ENCODE measurements at places on chromosomes 3 and 15.

DNA sequence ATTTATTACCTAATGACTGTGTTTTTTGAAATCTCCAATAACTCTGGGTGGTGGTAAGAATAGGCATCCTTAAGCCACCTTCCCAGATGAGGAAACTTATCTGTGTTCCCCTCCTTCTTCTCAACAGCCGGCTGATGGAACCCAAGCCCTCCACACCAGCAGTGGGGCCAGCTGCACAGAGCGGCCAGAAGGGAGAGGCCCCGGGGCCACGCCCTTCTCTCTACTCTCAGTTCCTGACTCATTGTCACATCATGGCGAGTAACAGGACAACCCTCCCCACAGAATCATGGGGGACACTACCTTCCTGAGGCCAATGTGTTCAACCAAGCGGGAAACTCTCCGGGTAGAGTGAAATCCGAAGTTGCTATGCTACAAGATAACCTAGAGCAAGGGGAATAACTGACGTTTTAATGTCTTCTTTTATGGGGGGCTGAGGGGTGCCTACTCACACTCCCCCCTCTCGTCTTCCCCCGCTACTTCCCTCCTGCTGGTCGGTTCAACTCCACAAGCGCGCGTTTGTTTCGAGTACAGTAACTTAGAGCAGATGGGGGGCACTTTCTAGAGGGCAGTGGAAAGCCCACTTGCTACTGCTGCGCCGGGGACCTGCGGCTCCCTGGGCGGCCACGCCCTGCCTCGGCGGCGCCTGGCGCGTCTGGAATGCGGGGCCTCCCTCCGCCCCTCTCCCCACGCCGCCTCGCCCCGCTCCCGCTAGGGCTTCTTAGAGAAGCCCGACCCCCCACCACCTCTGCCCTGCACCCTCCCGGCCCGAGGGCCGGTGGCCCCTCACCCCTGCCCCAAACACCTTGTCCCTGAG is 621 bp downstream of the ANXA2 start:
- peak; percentile 85 for DNase-seq

GRCh38 chr3:37338500-37338899 is 164.1 kb upstream of the LRRFIP2 start:
- DNase-seq = no peak

DNA sequence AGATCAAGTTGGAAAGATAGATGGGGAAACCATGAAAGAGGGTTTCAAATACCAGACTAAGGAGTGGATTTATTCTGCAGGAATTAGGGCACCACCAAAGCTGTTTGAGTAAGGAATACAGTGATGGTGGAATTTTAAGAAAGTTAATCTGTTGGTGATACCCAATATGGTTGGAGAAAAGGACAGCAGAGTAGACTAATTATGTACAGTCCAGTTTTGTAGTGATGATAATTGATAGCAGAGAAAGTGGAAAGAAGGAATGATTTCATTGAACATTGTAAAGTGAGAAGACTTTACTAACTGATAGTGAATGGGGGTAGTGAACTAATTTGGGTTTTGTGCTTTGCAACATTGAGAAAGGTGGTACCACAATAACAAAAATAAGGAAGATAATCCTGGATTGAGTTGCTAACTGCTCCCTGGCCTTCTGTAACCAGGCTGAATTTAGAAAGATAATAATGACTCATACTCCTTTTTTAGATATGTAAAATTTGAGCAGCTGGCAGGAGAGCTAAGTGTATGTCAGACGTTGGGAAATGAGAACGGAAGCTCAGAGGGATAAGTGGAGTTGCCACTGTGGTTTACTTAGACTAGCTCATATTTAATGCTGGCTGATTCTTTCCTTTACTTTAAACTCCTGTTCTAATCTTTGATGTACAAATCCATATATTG is 16.9 kb downstream of the TCAIM start:
- no peak for DNase-seq

GRCh38 chr15:29266052-29266582 is 3.5 kb downstream of the NSMCE3 start:
- no peak for DNase-seq

DNA sequence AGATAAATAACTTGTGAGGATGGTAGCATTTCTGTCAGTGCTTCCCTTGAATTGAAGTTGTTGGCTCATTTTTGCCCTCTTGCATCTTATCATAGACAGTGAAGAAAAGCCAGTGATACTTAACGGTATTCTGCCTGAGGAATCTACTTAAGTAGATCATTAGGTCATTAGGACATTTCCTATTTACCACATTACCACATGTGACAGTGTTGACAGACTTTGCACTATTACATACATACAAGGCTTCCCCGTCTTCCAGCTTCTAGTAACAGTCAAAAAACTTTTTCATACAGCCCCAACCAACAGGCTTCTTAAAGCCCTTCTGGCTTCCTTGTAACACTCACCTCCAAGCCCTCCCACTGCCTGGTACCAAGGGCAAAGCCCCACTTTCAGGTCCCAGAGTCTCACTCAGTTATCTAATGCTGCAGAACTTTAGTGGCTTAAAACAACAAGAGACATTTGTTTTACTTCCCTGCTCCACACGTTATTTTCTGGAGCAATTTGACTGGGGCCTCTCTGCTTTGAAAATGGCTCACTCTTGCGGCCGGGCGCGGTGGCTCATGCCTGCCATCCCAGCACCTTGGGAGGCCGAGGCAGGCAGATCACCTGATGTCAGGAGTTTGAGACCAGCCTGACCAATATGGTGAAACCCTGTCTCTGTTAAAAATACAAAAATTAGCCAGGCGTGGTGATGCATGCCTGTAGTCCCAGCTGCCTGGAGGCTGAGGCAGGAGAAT is 40.0 kb downstream of the ASB7 start:
- no peak for DNase-seq

DNA sequence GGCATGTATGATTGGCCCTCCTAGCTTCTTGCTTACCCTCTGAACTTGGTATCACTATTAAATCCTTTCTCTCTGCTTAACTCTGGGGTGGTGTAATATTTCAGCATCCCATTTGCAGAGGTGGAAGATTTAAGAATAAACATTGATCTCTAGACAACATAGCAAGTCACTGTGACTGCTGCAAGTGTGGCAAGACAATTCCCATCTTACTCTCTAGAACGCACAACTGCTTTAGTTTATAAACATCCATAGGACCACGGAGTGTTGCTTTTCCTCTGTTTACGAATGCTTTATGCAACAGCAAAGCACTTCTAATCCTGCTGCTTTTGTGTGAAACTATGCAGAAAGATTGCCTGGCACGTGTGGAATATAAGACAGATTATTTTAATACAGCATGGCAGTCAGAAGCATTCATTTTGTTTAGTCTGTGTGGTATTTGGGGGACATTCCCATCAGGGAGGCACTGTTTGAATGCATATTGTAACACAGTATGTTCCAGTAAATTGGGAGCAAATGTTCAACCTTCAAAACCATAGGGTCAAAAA is 338.9 kb upstream of the TMCO5A start:
- DNase-seq = no peak

GRCh38 chr3:16503191-16503776 is 10.2 kb downstream of the RFTN1 start:
- no peak for DNase-seq

DNA sequence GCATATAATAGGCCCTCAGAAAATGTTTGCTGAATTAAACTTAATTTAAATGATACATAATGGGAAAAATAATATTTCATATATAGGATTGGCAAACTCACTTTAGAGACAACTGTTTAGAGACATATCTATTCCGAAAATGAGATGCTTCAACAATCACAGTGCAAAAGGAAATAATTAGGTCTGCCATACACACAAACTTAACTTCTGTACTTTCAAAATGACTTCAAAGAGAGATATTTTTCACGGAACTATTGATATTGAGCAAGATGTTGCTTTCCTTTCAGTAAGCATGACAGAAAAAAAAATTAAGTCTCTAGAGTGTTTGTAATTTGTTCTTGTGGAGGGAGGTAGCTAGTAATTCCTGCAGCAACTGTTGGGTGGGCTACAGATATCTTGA is 769.5 kb downstream of the TUSC7 start:
- DNase-seq = no peak

- no peak for DNase-seq
These were observed 146.0 kb upstream of the GRM7 start for GRCh38 chr3:6714962-6715361.

DNA sequence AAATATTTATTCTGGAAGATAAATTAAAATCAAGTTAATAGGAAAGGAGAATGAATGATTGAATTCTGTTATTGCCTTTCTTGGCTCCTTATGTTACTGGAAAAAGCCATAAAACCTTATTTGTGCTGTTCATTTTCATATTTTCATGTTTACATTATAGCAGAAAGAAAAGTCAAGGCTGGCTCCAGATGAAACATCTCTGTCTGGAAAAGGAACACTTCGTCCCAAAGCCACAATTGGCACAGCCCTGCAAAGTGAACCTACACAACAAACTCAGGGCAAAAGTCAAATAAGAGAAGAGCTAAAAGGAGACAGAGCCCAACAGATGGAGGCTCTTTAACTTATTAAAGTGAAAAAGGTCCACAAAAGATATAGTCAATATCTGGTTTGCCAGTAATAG is 73.4 kb downstream of the GTPBP8 start:
- DNase-seq = no peak

- DNase-seq = peak; percentile 46
These were observed 146.8 kb downstream of the ADAMTS17 start for GRCh38 chr15:100194996-100195395.

DNA sequence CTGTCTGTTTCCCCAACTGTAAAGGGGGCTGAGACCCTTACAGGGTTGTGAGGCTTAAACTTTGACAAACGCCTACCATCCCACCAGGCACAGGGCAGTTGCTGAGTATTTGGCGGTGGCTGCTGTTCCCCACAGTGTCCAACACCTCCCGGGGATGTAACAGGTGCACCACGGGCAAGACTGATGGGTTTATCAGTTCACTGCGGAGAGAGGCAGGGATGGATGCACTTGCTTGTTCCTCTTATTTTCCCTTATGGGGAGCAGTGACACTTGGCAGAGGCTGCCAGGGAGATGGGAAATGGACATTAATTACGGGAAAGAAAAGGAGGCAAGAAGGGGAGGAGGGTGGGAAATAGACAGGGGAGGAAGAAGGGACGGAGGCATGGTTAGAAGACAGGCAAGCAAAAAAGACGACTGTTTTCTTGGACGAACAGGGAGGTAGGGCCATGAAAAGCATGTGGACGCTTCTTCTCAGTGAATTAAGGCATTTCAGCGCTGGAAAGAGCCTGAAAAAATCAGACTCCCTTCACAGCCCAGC is 16.6 kb upstream of the ADIPOQ start:
- no peak for DNase-seq

GRCh38 chr3:185958626-185959025 is 20.8 kb upstream of the TRA2B start:
- no peak for DNase-seq

GRCh38 chr3:156148946-156149381 is 28.6 kb downstream of the KCNAB1 start:
- DNase-seq = no peak

DNA sequence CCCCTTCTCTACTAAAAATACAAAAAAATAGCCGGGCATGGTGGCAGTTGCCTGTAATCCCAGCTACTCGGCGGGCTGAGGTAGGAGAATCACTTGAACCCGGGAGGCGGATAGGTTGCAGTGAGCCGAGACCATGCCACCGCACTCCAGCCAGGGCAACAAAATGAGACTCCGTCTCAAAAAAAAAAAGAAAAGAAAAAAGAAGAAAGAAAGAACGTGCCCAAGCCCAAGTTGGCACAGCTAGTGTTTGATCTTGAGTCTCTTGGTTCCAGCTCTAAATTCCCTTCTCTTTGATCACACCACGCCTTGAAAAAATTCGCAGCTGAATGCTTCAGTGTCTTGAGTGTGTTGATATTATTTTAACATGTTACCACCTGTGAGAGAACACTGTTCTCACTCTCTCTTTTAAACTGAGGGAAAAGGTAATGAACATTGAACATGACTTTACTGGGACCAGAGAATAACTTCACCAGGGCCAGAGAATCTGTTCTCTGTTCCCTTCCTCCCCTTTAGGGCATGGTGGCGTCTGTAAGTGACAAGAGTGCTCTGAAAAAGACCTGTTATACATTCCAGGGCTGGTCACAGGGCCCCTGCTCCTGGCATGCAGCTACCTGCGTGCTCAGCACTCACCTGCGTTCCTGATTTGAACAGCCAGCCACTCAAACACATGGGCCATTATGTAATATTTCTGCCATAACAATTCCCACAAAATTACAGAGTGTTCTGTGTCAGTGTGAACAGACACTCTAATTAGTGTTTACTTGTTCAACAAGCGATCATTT is 19.0 kb downstream of the SLCO3A1 start:
- no peak for DNase-seq

DNA sequence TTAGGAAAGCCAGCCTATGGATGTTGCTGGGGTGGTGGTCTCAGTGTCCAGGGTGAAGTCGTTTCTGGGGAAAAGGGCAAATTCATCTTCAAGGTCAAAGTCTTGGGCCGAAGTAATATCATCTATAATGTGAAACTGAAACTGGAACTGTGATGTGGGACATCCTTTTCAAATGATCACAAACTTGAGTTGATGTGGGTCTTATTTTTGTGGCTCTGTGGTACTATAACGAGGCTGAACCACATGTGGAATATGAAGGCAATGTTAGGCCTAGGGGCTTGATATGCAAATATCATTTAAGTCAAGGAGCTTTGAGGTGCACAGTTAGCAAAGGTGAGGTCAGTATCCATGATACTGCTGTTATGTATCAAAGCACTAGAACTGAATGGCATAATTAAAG is 1.5 kb upstream of the CD200R1L start:
- no peak for DNase-seq

DNA sequence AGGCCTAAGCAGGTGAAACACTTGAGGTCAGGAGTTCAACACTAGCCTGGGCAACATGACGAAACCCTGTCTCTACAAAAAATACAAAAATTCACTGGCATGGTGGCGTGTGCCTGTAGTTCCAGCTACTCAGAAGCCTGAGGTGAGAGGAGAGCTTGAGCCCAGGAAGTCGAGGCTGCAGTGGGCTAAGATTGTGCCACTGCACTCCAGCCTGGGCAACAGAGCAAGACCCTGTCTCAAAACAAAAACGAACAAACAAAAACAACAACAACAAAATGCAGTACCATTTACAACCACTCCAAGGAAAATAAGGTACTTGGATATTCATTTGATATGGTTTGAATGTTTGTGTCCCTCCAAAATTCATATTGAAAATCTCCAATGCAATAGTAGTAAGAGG is 15.6 kb upstream of the TRANK1 start:
- DNase-seq = no peak

DNA sequence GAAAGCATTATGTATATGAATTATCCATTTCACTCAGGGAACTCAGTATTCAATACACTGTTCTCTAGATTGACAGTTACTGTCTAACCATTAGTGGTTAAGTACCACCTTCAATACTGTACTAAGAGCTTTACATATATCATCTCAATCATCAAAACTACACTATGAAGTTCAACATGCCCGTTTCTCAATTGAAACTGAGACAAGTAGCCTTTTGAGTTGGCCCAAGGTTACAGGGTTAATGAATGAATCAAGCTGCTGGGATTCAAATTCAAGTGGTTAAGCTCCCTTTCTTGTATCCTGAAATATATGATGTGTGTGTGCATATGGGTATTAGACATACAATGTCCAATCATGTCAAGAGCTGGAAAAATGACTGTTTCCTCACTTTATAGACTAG is 5.8 kb downstream of the TASOR start:
- no peak for DNase-seq

GRCh38 chr15:73718694-73719093 is 34.5 kb downstream of the INSYN1 start:
- DNase-seq = no peak

GRCh38 chr3:8733332-8734094 is at the start of gene CAV3:
Gene CAV3, plus strand, starts transcription at chr3:8733802. Its CDS starts 75 bp downstream, at chr3:8733877.
- DNase-seq = no peak

GRCh38 chr3:112143689-112144088 is 10.6 kb upstream of the GCSAM start:
- DNase-seq = no peak
